ENCODE measurements at places on chromosomes 12 and 14.

GRCh38 chr12:91267039-91267438 is 84.4 kb upstream of the DCN start:
- DNase-seq = no peak

DNA sequence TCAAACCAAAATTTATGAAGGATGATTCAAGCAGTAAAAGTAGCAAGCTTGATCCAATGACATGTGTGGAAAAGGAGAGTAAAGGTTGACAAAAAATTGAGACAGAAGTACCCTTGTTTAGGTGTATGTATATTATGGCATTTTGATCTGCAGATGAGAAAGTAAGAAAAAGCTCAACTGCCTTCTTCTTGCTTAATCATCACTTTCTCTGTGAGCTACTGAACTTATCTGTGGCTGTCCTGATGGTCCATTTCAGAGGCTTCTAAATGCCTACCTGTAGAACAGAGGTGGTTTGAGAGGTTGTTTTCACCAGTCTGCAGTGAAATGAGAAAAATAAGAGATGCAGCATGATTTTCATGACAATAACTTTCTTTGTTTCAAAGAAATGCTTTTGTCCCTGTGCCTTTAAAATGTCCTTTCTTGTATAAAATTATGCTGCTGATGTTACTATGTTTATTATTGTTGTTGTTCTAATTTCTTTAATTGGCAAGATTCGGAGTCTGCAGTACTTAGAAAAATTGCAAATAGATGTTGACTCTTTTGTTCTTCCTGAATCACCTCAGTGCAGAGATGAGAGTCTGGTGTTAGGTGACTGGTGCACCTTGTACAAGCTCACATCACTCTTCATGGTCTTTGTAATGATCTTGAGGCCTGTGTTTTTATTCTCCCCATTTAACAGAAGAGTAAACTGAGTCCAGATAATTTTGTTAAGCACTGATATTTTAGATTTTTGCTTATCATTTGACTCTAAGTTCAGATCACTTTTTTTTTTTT is 821.9 kb downstream of the VRK1 start:
- DNase-seq = no peak

- DNase-seq = no peak
Measured at GRCh38 chr14:23951590-23952201, 1.9 kb upstream of the DHRS4 start.

GRCh38 chr14:103304706-103305105 is 29.3 kb upstream of the EIF5 start:
- no peak for DNase-seq

DNA sequence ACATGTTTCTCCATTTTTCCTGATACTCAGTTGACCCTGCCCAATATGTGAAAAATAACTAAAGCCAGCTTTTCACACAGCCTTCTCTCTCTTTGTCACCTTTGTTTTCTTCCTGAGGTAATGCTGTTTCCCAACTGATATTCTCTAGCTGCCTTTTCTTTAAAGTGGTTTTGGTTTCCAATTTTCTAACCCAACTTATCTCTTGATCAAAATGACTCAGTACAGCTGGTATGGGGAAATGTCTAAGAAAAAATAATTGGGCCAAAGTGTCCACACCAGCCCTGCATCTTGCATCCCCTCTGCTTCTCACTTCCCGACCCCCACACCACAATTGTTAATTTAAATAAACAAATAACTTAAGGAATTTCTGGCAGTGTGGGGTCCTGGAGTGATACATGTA is 193.8 kb downstream of the SYT1 start:
- no peak for DNase-seq

DNA sequence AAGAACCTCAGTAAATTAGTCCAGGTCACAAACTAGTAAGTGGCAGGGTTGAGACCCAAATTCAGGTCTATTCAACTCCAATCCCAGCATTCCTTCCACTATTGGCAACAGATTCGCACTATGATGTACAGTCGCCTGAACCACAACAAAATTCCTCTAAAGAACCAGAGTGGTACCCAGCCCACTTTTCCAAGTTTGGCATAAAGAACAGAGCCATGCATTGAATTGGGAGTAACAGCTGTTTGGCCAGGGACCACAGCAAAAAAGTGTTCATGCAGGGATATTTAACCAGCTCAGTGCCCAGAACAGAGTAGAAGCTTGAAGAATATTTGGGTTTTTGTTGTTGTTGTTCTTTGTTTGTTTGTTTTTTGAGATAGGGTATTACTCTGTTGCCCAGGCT is 9.7 kb downstream of the TC2N start:
- DNase-seq = no peak

DNA sequence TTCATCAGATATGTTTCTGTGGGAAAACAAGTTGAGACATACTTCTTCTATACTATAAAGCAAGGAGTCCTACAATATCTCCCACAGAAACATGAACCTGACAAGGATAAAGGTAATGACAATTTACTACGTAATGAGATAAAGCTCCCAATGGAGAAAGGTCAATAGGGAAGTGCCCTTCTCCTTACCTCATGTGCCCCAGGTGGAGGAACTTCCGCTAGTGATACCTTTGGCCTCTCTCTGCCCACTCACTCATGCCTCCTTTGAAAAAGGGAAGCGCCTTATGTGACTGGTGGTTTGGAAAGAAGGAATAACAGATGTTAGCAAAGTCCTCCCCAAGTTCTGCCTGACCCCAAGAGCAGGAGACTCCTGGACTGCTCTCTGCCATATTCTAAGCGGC is 305.3 kb downstream of the ITPR2 start:
- DNase-seq = no peak

GRCh38 chr14:76589246-76589645 is 172.0 kb upstream of the VASH1 start:
- DNase-seq = no peak

DNA sequence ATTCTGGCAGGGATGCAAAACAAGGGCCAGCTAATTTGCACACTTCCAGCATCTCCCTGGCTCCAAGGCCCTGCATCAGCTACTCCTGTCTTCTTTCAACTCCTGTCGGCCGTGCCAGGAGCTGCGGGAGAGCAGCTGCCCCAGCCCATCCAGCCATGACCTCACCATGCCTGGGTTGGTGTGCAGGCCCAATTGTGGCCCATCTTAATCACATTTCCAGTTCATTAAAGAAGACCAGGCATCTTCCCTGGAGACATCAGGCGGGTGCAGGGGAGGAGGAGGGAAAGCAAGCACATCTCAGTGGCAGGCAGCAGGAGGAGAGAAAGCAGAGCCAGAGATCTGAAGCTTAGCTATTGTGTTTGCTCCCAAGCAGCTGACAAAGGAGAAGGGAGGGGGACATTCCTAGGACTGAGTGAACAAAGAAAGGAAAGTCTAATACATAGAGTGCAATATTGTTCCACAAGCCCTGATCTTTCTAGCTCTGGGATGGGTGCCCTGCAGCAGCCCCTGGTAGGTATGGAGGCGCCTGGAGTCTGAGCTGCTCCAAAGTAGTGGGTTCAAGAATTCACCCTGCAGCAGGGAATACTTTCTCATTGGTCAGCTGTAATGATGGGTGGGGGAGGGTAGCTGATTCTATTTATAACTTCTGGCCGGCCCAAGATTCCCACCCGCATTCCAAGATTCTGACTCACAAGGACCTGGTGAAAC is 40.1 kb downstream of the VWF start:
- DNase-seq = no peak

GRCh38 chr14:73829526-73830431 is 21.9 kb upstream of the PTGR2 start:
- DNase-seq = no peak

DNA sequence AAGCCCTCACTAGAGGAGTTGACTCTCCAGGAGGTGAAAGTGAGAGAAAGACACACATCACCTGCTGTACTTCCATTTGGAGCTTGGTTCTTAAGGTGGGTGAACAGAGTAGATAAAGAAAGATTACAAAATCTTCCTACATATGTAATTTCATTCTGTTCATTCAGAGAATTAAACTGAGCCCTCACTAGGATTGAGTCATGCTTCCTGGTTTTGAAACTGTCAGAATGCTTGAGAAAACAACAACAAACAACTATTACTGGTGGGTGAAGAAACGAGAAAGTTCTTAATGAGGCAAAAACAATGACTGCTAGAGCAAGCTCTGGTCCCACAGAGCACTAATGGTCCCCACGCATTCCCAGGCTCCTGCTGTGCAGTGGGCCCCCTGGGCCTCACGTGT is 841.7 kb downstream of the VRK1 start:
- DNase-seq = no peak

DNA sequence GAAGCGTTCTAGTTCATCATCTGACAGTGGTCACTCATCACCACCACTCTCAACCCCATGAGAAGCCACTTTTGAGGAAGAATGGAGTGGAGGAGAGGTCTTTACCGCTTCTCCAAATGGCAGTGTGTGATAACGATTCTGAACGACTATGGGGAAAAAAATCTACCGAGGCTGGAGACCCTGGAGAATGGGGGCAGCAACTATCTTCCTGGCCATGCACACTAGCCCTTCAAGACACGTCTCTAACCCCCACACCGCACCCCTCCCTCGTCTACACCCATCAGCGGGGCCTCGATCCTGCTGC is 365 bp downstream of the ING4 start:
- no peak for DNase-seq

GRCh38 chr12:66829660-66830325 is 150.9 kb upstream of the GRIP1 start:
- no peak for DNase-seq

DNA sequence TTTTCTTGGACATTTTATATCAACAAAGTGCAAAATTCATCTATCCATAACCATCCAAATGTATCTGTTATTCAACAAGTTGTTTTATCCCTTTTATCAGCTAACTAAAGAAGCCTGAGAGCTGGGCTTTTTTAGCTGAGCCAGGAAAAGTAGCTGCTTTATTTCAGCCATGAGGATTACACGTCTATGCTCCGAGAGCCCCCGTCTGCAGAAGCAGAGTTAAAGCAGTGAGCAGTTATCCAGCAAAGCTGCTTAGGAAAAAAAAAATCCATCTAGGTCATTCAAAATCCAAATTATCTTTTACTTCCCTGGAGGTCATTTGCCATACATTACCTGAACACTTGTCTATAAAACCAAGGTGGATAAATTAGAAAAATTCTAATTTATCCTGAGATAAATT is 15.7 kb upstream of the HECTD1 start:
- DNase-seq = no peak

- DNase-seq = no peak
Measured at GRCh38 chr12:121089813-121090430, 42.8 kb upstream of the P2RX7 start.

GRCh38 chr14:35416108-35416750 is 11.7 kb upstream of the NFKBIA start:
- no peak for DNase-seq

GRCh38 chr14:99684410-99684934 is 374 bp downstream of the CYP46A1 start:
- DNase-seq = no peak

GRCh38 chr12:52352951-52353350 is 14.3 kb downstream of the KRT85 start:
- no peak for DNase-seq

DNA sequence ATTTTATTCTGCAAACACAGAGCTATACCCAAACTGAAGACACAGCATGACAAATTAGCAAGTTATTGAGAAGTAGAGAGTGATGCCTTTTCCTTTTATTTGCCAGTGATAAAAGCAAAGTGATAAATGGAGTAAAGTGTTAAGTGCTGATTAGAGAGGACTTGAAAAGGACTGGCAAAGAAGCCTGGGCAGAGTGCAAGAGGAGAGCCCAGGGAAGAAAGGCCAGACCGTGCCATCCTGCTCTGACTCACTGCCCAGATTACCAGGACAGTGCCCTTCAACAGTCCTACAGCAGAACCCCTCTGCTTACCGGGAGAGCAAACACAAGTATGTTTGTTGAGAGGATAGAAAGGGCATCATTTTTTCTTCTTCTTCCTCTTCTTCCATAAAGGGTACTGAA is 106.5 kb downstream of the ETV6 start:
- no peak for DNase-seq

DNA sequence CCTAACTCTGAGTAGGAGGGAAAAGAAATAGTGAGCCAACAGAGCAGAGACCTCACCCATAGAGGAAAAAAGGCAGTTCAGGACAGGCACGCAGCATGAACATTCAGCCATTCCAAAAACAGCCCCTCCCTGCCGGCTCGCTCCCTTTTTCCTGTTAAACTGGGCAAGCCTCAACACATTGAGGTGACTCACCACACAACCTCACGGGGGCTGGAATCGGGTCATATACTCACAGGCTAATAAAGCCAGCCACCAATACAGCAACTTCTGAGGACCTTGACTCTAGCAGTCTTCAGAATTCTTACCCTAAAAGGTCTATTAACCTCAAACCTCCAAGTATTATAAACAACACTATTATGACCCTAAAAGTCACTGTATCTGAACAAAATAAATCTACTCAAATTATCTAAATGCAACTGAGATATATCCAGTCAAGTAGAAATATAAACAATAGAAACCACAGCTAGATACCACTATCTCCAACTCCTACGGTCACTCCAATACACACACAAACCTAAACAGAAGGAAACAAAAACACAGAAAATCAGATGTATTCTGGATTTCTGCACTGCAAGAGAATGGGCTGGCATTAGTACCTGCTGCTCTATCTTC is 6.3 kb downstream of the YBX3 start:
- DNase-seq = no peak

GRCh38 chr14:20971705-20972021 is 16.4 kb downstream of the RNASE2 start:
- DNase-seq = no peak

DNA sequence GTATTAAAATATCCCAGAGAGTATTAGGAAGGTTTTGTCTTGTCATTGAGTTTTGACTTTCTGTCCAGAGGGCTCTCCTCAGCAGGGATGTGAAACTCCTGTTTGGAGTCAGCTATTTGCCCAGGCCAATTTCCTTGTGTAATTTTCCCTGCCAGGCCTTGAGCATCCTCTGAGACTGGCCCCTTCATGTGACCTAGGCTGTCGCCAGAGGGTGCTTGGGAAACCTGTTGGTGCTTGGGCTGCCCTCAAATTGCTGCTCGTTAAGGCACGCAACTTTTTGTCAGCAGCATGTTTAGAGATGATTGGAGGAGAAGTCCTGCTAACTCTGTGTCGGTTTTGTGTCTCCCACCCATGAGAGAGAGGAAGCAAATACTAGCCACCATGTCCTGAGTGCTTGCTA is 39.1 kb downstream of the IQSEC3 start:
- no peak for DNase-seq

GRCh38 chr12:120261951-120262851 is 3.3 kb downstream of the PXN start:
- no peak for DNase-seq
